ENCODE measurements at places on chromosomes 4 and X. TPM values are rescaled to one million over a fixed set of nuclear protein-coding genes. Genes with fewer than 3 reads are reported as not detected.

DNA sequence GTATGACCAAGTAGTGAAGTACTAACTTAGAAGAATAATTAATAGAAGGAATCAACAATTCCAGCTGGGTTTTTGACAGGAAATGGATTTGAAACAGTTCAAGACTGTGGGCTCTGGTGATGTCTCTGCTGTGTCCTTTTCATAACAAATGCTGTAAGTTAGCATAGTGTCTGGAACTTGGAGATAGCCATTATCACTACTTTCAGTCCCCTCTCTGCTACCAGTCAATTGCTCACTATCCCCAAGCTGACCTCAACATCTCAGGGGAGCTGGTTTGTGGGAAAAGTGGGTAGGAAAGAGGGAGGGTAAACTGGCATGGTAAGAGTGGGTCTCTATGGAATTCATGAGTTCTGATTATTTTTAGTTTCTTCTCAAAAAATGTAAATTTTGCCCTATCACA, 231.4 kb upstream of the MID1 start:
- no peaks in the 10 kb centered on the region for H3K36me3 ChIP-seq
- DNase-seq: no peak
- H3K27ac ChIP-seq: no peak overlapping the region
- H3K4me1 ChIP-seq: peaks cover 15% of the 10 kb centered on the region
- no peaks in the 10 kb centered on the region for H3K27me3 ChIP-seq

- H3K27me3 ChIP-seq: no peaks in the 10 kb centered on the region
- H3K36me3 ChIP-seq: no peaks in the 10 kb centered on the region
- H3K4me1 ChIP-seq: peaks cover 5% of the 10 kb centered on the region
Measured at GRCh38 chr4:12961713-12962112, 522.4 kb downstream of the RAB28 start.

- H3K27ac ChIP-seq: no peak overlapping the region
- H3K4me3 ChIP-seq: no peak overlapping the region
- DNase-seq: no peak
- H3K36me3 ChIP-seq: no peaks in the 10 kb centered on the region
- peaks cover 3% of the 10 kb centered on the region for H3K4me1 ChIP-seq
Measured at GRCh38 chr4:85769009-85769408, 294.1 kb downstream of the ARHGAP24 start.

DNA sequence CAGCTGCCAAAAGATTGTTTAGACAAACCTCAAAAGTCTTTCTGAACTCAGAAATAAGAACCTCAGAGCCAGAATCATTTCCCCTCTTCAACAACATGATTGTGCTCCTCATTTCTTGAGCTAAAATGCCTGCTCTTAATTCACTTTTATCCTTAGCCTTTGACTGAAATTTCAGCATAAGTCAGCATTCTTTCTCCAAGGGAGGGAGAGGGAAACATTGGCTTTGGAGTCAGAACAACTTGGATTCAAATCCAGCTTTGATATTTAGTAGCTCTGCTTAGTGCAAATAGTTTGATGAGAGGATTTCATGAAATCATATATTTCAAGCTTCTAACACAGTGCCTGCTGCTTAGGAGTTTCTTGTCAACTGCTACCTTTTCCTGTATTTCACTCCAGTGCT, 484.6 kb upstream of the INTU start:
- no peaks in the 10 kb centered on the region for H3K27me3 ChIP-seq
- no peaks in the 10 kb centered on the region for H3K36me3 ChIP-seq
- no peak overlapping the region for H3K4me3 ChIP-seq
- DNase-seq: no peak
- no peak overlapping the region for H3K27ac ChIP-seq
- H3K4me1 ChIP-seq: no peaks in the 10 kb centered on the region

GRCh38 chr4:161714022-161714751, 449.6 kb downstream of the FSTL5 start:
- no peak for DNase-seq
- H3K27me3 ChIP-seq: no peaks in the 10 kb centered on the region
- H3K4me1 ChIP-seq: no peaks in the 10 kb centered on the region
- H3K27ac ChIP-seq: no peak overlapping the region
- no peak overlapping the region for H3K4me3 ChIP-seq

DNA sequence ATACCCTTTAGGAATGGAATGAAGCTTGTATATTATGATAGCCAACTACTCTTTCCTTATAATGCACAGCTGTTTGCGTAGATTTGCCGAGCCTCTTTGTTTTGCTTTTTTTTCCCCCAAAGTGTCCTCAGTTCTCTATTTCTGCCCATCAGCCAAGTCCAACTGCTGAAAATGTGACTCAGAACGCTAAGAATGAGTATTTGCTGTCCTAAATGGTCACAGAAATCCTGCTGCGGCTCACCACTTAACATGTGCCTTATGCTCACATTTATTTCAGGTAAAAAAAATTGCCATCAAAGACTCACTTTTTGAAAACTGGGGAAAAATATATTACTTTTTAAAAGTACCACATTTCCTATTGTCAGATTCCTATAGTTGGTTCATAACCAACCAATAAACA, 36.9 kb downstream of the GABRA4 start:
- no peak overlapping the region for H3K4me3 ChIP-seq
- DNase-seq: no peak
- no peaks in the 10 kb centered on the region for H3K36me3 ChIP-seq
- no peak overlapping the region for H3K27ac ChIP-seq
- H3K27me3 ChIP-seq: no peaks in the 10 kb centered on the region

DNA sequence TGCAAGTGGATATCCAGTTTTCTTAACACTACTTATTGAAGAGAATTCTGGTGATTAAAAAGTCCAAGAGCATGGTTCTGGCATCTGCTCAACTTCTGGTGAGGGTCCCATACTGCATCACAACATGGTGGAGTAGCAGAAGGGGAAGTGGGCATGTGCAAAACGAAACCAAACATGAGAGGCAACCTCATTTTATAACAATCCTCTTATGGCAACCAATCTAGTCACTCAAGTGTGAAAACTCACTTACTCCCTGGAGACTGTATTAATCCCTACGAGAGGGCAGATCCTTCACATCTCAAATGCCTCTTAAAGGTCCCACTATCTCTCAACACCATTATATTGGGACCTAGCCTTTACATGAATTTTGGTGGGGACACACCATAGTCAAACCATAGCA, 55.4 kb upstream of the TRO start:
- H3K27me3 ChIP-seq: no peaks in the 10 kb centered on the region
- no peak for DNase-seq
- no peaks in the 10 kb centered on the region for H3K4me1 ChIP-seq
- H3K36me3 ChIP-seq: no peaks in the 10 kb centered on the region

DNA sequence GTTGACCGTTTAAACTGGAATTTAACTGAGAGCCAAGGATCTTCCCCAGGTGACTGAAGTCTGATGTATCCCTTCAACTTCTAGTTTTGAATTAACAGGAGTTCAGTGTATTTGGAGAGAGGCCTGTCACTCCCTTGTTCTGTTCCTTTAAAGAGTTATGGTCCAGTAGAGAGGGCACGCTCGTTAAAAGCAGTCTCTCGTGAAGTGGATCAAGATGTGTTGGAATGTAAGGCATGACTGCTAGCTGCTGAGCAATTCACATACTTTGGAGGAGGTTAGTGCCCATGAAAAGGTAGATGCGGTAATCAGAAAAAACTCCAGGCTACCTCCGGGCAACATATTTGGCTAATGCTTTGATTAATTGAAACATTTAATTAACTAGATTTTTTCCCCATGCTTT, 65.7 kb downstream of the SHROOM2 start:
- H3K27ac ChIP-seq: peak overlapping the region; percentile 92
- H3K4me1 ChIP-seq: peaks cover 39% of the 10 kb centered on the region
- H3K27me3 ChIP-seq: no peaks in the 10 kb centered on the region
- H3K4me3 ChIP-seq: no peak overlapping the region
- H3K36me3 ChIP-seq: no peaks in the 10 kb centered on the region
- no peak for DNase-seq

DNA sequence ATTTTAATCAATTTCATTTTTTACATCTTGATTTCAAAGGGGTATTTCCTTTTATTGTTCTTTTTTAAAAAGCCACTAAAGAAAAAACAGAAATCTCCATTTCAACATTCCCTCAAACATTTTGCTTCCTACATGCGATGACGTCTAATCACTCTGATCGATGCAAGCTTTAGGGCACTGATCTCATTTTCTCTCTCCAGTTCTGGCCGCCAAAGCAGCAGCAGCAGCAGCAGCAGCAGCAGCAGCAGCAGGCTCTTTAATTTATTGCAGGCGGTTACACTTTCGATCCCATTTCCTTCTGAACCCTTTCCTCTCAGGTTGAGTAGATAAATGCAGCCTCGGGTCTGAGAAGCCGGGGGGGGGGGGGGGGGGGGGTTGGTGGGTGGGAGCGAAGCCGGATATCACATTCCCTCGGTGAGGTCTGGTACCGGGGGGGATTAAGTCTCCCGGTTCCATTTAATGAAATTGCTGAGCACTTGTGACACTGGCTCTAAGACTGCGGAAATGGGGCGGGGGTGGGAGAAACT, 3.4 kb upstream of the PCDH7 start:
- no peaks in the 10 kb centered on the region for H3K36me3 ChIP-seq
- peak overlapping the region; percentile 92 for H3K4me3 ChIP-seq
- H3K27me3 ChIP-seq: no peaks in the 10 kb centered on the region

- no peaks in the 10 kb centered on the region for H3K36me3 ChIP-seq
- H3K27ac ChIP-seq: no peak overlapping the region
- H3K4me1 ChIP-seq: peaks cover 6% of the 10 kb centered on the region
- H3K27me3 ChIP-seq: no peaks in the 10 kb centered on the region
- DNase-seq: no peak
Measured at GRCh38 chr4:183181081-183181480, 82.0 kb downstream of the WWC2 start.

PPP1R2C gene
- total RNA-seq: not detected

CHRDL1 gene
- total RNA-seq: 0.74 TPM

HTN3 gene
- total RNA-seq: not detected

TRIML1 gene
- not detected for total RNA-seq

MAGEA3 gene
- total RNA-seq: not detected

AKAP4 gene
- not detected for total RNA-seq

ARX gene
- not detected for total RNA-seq

All from cardiac muscle cell (in vitro differentiated cells and primary cell).